ENCODE measurements at places on chromosomes 13 and 19.
A peak's percentile ranks its signal among the peaks of the same experiment; 100 is the strongest.

DNA sequence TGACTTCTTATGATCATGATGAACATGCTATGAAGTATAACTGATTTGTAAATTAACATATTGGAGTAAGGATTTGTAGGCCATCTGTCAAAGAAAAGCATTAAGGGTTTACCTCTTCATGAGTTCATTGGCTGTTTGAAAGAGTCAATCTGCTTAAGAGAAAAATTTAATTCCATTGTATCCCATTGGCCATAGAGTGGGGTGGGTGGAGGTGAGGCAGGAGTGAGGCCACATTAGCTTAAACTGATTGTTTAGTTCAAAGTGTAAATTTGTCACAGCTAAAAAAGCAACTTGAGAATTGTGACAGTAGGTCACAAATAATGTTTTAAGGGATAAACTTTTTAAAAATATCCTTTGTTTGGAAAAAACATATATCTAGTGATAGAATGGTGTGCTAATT is 11.4 kb downstream of the GPR180 start:
- no peak for DNase-seq

DNA sequence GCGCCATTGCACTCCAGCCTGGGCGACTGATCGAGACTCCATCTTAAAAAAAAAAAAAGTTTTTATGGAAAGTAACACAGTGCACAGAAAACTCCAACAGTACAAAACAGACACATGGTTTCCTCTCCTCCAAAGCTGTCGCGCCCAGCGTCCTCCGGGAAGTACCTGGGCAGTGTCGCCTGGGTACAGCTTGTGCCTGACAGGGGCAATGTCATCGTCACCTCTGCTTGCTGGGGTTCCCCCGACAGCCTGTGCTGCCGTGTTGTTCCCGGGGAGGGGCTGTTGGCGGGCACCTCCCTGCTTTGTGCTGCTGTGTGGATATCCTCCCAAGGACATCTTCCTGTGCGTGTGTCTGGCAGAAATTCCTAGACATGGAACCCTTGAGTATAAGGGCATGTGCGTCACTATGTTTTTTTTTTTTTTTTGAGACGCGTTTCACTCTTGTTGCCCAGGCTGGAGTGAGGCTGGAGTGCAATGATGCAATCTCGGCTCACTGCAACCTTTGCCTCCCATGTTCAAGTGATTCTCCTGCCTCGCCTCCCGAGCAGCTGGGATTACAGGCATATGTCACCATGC is 2.4 kb upstream of the F2RL3 start:
- no peak for DNase-seq

GRCh38 chr13:32881074-32881776 is 135.0 kb upstream of the KL start:
- no peak for DNase-seq

- no peak for DNase-seq
Observed at GRCh38 chr19:40366697-40367561, 18.4 kb downstream of the PLD3 start.

GRCh38 chr13:32426990-32427851 is 709 bp downstream of the N4BP2L1 start:
- no peak for DNase-seq

- no peak for DNase-seq
Observed at GRCh38 chr13:90238413-90238812, 1109.1 kb upstream of the MIR17HG start.

- no peak for DNase-seq
Observed at GRCh38 chr19:50016225-50016807, 8.9 kb downstream of the VRK3 start.

GRCh38 chr13:79777504-79777903 is 296.5 kb downstream of the NDFIP2 start:
- DNase-seq = no peak

DNA sequence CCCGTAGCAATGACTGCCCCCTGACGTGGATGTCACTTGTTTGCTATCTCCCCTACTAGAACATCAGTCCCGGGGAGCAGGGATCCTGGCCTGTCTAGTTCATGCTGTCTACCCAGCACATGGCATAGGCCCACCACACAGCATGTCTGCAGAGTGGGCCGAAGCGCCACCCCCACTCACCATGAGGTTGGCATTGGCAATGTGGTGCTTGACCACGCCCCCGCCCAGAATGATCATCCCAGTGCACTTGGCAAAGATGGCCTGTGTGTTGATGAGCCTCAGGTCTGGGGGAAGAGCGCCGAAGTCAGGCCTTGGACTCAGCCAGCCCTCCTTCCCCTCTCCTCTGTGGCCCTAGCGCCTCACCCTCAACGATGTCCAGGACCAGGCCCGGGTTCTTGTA is 4.8 kb downstream of the DHPS start:
- no peak for DNase-seq

DNA sequence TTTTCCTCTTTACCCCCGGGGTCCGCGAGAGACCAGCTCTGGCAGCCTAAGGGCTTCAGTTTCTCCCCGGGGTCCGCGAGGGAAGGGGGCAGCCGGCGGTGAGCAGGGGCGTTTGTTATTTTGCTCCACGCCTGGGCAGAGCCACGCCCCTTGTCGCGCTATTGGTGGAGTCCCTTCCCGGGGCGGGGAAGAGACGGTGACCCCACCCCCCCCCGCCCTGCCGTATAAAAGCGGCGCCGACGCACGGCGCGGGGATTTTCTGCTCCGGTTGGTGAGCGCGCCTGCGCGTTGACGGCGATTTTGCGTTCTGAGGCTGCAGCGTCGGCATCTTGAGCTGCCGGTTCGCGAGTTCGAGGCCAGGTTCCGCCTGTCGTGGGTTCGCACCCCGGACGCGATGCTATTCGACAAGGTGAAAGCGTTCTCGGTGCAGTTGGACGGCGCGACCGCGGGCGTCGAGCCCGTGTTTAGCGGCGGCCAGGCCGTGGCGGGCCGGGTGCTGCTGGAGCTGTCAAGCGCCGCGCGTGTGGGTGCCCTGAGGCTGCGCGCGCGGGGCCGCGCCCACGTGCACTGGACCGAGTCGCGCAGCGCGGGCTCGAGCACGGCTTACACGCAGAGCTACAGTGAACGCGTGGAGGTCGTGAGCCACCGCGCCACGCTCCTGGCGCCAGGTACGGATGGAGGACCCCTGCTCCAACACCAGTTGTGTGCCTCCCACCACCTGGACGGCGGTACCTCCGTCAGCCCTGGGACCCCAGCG is at the start of gene ARRDC2:
TSS of gene ARRDC2 (plus strand) at position 254 of the 757 bp plus-strand sequence. CDS start at position 395, 141 bp downstream.
- peak; percentile 80 for DNase-seq

DNA sequence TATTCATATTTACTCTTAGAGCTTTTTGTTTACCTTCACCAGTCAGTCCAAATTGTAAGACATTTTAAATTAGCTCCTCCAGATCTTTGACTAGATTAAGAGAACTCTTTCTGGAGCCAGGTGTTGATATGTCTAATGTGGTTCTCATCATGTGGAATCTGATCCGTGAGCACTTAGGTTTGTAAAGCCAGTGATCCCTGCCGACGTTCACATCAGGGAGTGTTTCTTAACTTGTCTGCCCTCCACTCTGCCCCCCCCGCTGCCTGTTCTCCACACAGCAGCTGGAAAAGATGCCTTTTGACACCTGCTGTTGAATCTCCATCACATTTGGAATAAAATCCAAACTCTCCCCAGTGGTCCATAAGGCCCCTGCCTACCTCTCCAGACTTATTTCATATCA is 17.7 kb downstream of the METTL21C start:
- DNase-seq = no peak

DNA sequence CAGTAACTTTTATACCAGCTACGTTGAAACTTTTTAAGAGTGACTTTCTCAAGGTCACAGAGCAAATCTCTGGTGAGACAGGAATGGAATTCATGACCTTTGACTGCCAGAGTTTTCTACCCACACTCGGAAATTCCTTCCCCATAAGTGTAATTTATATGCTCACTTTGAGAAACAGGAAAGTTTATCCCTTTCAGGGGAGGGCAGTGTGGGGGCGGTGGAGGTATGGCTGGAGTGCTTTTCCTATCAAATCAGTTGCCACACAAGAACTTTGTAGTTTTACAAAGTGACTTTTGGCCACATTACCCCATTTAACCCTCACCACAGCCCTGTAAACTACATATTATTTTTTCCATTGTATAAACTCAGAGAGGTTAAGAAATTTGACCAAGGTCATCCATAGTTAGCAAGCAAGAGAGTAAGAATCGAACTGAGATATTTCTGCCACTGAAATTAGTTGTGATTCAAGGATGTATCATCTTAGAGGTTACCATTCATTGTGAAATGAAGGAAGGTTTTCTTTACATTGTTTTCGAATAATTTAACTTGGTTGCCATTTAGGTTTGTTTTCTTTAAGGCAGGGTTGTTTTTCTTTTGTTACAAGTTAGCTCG is 5.9 kb downstream of the KLF12 start:
- no peak for DNase-seq

GRCh38 chr13:39876258-39876657 is 220.8 kb downstream of the COG6 start:
- no peak for DNase-seq

DNA sequence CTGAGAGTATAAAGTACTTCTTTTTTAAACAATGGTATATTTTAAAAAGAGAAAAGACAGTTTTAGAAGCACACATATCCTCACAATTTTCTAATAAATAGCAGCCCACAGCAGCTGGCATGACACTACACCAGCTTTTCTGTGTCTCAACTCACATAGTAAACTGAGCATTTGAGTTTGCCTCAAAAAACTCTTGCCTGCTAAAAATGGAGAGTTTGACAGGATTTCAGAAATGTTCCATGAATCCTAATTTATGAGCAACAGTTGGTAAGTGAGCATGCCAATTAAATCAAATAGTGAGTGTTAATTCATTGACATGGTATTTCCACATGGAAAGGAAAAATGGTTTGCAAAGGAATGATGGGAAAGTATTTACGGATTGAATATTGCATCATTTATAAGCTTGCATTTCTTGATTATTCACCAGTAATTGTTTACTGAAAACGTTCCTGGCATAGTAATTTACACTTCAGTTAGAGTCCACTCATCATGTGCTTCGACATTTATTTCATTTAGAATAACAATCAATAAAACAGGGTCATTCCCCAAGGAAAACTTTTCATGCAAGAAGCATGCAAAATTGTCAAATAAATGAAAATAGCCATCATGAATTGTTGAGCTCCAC is 323.0 kb downstream of the EFNB2 start:
- no peak for DNase-seq

DNA sequence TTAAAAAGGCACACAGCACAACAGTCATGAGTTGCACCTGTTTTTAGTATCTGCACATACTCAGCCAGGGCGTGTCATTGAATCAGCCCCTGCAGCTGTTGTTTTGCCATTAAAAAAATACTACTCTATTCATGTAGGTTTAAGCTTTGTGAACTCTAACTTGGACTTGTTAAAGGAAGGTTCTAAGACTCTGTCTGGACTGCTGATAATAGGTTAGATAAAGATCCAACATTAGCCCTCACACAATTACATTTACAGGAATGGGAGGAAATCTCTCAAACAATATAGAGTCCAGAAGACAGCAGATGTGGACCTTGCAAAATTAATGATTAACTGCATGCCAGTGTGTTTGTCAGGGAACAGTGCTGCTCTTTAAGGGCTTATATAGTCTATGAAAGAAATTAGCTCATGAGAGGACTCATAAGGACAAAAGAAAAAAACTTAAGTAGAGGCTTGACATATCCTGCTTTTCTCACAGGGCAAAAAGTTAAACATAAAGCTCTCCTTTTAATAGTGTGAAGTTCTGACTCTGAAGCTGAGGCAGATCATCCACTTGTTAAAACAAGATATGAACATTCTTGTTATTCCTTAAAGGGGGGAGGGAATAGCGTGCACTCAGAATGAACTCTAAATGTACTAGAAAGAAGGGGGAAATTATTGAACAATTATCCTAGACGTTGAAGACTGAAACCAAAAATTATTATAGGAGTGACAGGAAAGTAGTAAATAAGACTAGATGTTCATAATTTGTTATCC is 243.6 kb downstream of the NDFIP2 start:
- DNase-seq = no peak

GRCh38 chr19:2415281-2415972 is 12.0 kb downstream of the TIMM13 start:
- no peak for DNase-seq

- DNase-seq = no peak
Observed at GRCh38 chr19:13975870-13976269, 23.6 kb downstream of the DCAF15 start.

DNA sequence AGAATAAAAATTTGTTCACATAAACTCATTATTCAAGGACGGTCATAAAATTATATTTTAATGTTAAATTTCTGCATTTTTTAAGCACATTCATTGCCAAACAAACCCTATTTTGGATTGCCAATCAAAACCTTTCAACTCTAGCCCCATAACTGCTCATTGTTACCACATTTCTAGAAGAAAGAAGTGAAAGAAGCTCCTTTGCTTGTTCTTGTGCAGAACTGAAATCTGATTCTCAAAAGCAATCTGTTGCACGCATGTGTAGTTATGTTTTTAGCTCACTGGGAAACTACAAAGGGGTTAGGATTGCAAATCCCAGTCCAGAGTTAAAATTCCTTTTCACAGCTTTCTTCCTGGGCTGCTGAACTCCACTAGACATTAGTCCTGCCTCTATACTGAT is 109.5 kb upstream of the MIR17HG start:
- no peak for DNase-seq

DNA sequence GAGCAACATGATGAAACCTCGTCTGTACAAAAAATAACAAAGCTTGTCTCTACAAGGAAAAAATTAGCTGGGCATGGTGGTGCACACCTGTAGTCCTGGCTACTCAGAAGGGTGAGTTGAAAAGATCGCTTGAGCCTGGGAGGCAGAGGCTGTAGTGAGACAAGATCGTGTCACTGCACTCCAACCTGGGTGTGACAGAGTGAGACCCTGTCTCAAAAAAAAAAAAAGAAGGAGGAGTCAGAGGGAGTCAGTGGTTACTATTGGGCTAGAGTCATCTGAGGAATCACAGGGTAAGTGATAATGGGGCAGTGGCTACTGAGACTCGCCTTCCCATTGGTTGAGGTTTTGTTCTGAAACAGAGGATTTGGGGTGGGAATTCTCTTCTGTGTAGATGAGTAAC is 1.9 kb upstream of the GPI start:
- DNase-seq = no peak

DNA sequence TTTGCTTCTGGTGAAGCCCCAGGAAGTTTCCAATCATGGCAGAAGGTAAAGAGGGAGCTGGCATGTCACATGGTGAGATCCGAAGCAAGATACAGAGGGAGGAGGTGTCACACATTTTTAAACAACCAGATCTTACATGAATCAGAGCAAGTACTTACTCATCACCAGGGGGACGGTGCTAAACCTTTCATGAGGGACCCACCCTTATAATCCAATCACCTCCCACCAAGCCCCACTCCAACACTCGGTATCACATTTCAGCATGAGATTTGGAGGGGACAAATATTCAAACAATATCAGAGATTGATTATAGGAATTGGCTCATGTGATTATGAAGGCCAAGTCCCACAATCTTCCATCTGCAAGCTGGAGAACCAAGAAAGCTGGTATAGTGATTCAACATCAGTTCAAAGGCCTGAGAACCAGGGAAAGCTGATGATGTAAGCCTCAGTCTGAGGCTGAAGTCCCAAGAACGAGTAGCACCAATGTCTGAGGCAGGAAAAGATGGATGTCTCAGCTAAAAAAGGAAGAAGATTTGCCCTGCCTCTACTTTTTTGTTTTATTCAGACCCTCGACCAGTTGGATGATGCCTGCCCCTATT is 58.6 kb upstream of the WDFY2 start:
- DNase-seq = no peak

- DNase-seq = no peak
Observed at GRCh38 chr19:42428676-42429075, 1.5 kb upstream of the LIPE start.

GRCh38 chr13:29737061-29737460 is 113.4 kb downstream of the UBL3 start:
- no peak for DNase-seq

GRCh38 chr13:110944121-110944967 is 29.5 kb upstream of the ANKRD10 start:
- no peak for DNase-seq

GRCh38 chr19:2636897-2637683 is 65.4 kb downstream of the GNG7 start:
- DNase-seq = peak; percentile 39
